ENCODE measurements at places on chromosomes 2 and 18. TPM values are rescaled to one million over a fixed set of nuclear protein-coding genes. Genes with fewer than 3 reads are reported as not detected.

GRCh38 chr2:102484310-102485061 is 11.5 kb downstream of the SLC9A4 start:
- no peak overlapping the region for H3K4me3 ChIP-seq
- H3K27me3 ChIP-seq, result no peaks in the 10 kb centered on the region
- H3K27ac ChIP-seq, result no peak overlapping the region
- H3K36me3 ChIP-seq, result no peaks in the 10 kb centered on the region
- no peaks in the 10 kb centered on the region for H3K4me1 ChIP-seq
- no peak for DNase-seq

DNA sequence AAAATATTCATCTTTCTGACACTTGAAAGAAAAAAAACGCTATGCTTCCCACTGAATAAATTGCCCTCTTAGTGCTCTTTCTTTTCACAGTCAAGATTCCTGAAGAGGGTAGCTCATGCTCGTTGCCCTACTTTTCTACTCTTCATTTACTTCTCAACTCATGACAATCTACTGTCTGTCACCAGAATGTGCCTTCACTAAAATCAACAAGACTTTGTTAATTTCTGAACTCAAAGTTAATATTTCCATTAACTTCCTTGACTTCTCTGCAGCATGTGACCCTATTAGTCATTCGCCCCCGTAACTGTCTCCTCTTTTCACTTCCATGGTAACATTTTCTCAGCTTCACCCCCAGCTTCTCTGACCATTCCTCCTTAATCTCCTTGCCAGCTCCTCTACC is 98.9 kb upstream of the MAPRE2 start:
- no peaks in the 10 kb centered on the region for H3K27me3 ChIP-seq
- no peaks in the 10 kb centered on the region for H3K36me3 ChIP-seq
- H3K4me1 ChIP-seq, result no peaks in the 10 kb centered on the region
- H3K27ac ChIP-seq, result no peak overlapping the region
- DNase-seq, result no peak
- H3K4me3 ChIP-seq, result no peak overlapping the region

DNA sequence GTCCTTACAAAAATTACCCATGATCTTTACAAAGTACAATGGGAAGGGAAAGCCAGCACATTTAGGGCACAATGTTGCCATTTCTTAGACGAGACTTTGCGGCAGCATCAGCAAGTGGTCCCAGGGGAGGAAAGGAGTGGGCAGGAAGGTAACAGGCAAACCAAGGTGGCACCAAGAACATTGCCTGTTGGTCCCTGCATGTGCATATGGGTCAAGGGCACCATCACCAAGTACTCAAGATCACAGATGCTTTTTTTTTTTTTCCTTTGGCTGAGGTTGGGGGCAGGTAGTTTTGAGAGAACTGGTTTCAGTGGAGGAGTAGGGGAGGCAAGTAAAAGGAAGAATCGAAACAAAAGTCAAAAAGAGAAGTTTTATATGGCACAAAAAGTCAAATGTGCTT is 752 bp upstream of the CYTIP start:
- H3K4me3 ChIP-seq, result no peak overlapping the region
- no peak for DNase-seq
- H3K4me1 ChIP-seq, result no peaks in the 10 kb centered on the region
- H3K27me3 ChIP-seq, result no peaks in the 10 kb centered on the region

The RAMP1 gene
- total RNA-seq, result 17.6 TPM

The NPAS2 gene
- 72.8 TPM for total RNA-seq

The TLX2 gene
- total RNA-seq, result not detected

The TBR1 gene
- not detected for total RNA-seq

The GTF2A1L gene
- not detected for total RNA-seq

The ALK gene
- total RNA-seq, result not detected

The IL36A gene
- total RNA-seq, result not detected

The SERPINB5 gene
- not detected for total RNA-seq

The HK2 gene
- total RNA-seq, result 1.7 TPM

Data from Panc1 (cell line).